Suprapubic skin (tissue), 4 donors: ENCODE measurements at places on chromosomes 1 and 21. TPM values are rescaled to one million over a fixed set of nuclear protein-coding genes. Genes with fewer than 3 reads are reported as not detected.

SLC22A15 gene
- total RNA-seq, result 7.4 TPM

MTF2 gene
- total RNA-seq, result 14.0 TPM

TTC3 gene
- total RNA-seq, result 195 TPM

LENEP gene
- total RNA-seq, result 3.0 TPM

PERM1 gene
- total RNA-seq, result 0.47 TPM

DNA sequence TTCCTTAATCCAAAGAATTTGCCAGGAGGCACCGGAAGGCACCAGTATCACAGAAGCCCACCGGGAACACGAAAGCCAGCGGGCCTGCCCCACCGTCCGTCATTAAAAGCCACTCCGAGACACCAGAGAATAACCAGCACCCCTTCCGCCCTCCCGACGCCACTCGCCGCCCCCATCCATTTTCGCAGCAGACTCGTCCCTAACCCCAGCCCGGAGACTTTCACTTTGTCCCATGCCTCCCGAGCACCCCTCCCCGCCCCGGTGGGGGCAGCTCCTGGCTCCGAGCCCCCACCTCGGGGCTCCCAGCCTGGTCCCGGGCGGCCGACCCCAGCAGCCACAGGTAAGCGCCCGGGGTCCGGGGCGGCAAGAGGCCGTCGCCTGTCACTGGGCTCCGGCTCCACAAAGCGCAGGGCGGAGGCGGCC lies 105.4 kb downstream of the SLC45A1 start:
- no peak for DNase-seq
- H3K4me3 ChIP-seq, result peak overlapping the region; percentile 95
- H3K27me3 ChIP-seq, result no peaks in the 10 kb centered on the region
- peaks cover 56% of the 10 kb centered on the region for H3K4me1 ChIP-seq
- peaks cover 18% of the 10 kb centered on the region for H3K36me3 ChIP-seq

DNA sequence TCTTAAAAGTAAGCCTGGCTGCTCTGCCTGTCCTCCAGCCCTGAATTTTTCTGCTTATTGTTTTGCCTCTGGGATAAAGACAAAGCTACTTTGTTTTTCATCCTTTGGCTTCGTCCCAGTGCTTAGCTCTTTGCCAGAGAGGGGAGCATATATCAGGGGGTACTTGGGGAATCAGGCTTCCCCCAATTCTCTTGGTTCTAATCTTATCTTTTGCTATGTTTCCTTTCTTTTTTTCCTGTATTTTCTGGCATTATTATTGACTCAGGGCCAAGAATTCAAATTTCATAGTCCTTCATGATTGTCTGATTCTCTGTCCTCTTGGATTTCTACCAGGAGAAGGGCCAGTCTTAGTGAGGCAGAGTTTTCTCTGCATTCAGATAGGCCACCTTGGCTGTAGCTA lies 51.2 kb downstream of the GIPC2 start:
- H3K36me3 ChIP-seq, result no peaks in the 10 kb centered on the region
- no peak for DNase-seq
- H3K4me1 ChIP-seq, result no peaks in the 10 kb centered on the region
- no peak overlapping the region for H3K4me3 ChIP-seq
- H3K27me3 ChIP-seq, result no peaks in the 10 kb centered on the region
- H3K27ac ChIP-seq, result no peak overlapping the region

DNA sequence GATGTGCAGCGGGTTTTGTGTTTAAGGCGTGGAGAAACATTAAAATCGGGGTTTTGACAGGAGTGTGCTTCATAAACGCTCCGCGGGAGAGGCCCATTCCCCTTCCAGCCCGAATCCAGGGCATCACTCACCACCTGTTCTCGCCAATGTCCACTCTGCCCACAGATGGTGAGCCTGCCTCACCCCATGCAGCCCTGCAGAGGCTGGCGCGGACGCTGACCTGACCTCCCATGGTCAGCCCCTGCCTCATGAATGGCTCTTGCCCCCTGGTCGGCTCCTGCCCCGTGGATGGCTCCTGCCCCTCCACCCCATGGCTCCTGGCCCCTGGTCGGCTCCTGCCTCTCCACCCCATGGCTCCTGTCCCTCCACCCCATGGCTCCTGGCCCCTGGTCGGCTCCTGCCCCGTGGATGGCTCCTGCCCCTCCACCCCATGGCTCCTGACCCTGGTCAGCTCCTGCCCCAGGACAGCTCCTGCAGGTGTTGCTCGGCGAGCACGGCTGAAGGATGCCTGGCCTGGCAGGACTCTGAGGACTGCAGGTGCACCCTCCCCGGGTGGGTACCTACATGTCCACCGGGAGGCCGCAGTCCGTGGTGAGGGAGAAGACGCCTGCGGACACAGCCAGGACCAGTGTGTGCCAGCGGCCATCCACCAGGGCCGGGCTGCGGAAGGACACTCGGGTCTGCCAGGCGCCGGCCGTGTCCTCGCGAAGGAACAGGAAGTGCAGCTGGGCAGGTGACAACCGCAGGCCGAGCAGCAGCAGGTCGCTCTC lies 6.7 kb downstream of the KRTAP10-1 start:
- no peaks in the 10 kb centered on the region for H3K36me3 ChIP-seq
- peak; percentile 52 for DNase-seq
- no peak overlapping the region for H3K27ac ChIP-seq
- H3K4me3 ChIP-seq, result no peak overlapping the region
- no peaks in the 10 kb centered on the region for H3K4me1 ChIP-seq
- peaks cover 16% of the 10 kb centered on the region for H3K27me3 ChIP-seq

GRCh38 chr1:155125946-155126555 lies 1.6 kb upstream of the EFNA1 start:
- no peaks in the 10 kb centered on the region for H3K27me3 ChIP-seq
- peaks cover 67% of the 10 kb centered on the region for H3K4me1 ChIP-seq
- no peaks in the 10 kb centered on the region for H3K36me3 ChIP-seq

GRCh38 chr1:187924252-187924651 lies 1095.5 kb downstream of the PLA2G4A start:
- no peaks in the 10 kb centered on the region for H3K27me3 ChIP-seq
- H3K27ac ChIP-seq, result no peak overlapping the region
- no peaks in the 10 kb centered on the region for H3K36me3 ChIP-seq
- H3K4me1 ChIP-seq, result no peaks in the 10 kb centered on the region

DNA sequence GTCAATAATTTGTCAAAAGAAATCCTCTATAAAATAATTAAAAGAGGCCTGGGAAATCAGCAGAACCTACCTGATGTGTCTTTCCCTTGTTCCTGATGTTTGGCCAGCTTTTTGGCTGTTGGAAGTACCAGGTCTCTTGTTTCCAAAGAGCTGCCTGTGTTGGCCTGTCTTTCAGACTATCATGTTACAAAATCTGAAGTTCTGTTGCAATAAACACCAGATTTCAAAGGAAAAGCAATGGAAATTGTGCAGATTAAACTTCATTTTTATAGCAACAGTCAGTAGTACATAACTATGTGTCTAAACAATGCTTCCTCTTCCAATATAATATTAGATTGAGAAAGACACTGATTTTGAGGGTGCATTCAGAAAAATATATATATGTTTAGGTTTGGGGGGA lies 647.2 kb upstream of the CXADR start:
- no peak for DNase-seq
- no peaks in the 10 kb centered on the region for H3K36me3 ChIP-seq
- no peak overlapping the region for H3K27ac ChIP-seq
- no peaks in the 10 kb centered on the region for H3K27me3 ChIP-seq

- no peaks in the 10 kb centered on the region for H3K36me3 ChIP-seq
- no peak overlapping the region for H3K27ac ChIP-seq
- H3K4me1 ChIP-seq, result no peaks in the 10 kb centered on the region
- no peak overlapping the region for H3K4me3 ChIP-seq
- no peak for DNase-seq
Measured at GRCh38 chr1:217953922-217954321, 322.8 kb downstream of the SPATA17 start.

DNA sequence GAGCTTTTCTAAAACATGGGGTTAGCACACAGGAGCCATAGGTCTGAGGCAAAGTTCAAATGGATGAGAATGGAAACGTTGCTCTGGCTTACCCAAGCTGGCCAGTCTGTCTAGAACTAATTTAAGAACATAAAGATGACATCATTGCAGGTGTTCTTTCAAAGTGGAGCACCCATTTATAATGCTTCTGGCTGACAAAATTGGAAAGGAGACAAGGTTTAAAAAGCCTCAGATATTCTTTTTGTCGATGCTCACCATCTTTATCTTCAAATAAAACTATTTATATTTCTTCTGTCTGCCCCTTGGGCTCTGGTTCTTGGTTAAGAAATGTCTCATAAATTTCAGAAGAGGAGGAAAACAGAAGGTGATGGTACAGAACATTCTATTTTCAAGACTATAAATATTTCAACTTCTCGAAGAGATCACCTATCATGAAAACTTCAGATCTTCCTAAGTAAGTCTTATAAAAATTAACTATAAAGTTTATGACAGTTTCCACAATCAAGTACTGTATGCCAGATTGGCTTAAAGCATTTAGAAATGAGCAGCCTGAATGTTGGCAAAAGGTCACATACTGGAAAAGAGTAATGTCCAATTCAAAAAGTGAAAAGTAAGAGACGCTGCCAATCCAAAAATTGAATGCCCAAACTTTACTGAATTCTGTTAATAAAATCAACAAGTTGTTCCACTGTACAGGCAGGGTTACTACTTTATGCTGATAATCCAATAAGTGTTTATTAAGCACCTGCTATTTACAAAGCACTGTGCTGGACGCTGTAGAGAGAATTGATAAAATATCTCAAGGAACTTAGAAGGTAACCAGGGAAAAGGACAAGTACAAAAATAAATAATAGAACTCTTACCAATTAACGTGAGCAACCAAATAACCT lies 92.0 kb downstream of the ETS2 start:
- H3K4me1 ChIP-seq, result peaks cover 9% of the 10 kb centered on the region
- H3K27ac ChIP-seq, result no peak overlapping the region
- H3K36me3 ChIP-seq, result no peaks in the 10 kb centered on the region
- no peak for DNase-seq

DNA sequence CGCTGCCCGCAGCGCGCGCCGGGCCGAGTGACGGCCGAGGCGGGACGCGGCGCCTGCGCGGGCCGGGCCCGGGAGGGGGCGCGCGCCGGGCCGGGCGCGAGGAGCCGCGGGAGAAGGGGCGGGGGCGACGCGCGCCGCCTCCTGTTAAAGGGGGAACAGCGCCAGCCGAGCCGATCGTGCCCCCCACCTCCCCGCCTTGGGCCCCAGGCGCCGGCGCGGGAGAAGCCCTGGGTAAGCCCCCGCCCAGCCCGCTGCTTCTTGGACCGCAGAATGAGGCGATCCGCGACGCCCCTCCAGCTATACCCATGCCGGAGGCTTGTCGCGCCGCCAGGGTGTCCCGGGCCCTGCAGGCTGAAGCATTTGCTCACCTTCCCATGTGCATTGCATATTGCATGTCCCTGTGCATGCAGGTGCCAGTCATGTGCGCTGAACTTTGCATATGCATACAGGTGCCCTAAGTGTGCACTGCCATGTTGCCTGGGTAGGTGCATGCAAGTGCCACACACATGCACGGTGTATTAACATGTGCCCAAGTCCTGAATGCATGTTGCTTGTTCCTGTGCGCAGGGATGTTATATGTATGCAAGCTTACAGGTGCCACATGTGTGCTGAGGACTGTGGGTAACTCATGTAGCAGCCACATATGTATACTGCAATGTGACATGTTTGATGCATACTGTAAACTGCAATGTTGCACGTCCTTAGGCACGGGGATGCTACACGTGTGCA lies at the start of gene ADGRB2:
Gene ADGRB2 (minus strand): TSS at position 29 of the 729 bp plus-strand sequence. CDS start 7,119 bp downstream, outside the sequence.
- peaks cover 49% of the 10 kb centered on the region for H3K4me1 ChIP-seq
- H3K27ac ChIP-seq, result no peak within 1 kb of the TSS
- no peak for DNase-seq
- peak within 1 kb of the TSS; percentile 66 for H3K4me3 ChIP-seq
- no peaks in the 10 kb centered on the region for H3K36me3 ChIP-seq
- H3K27me3 ChIP-seq, result peaks cover 27% of the 10 kb centered on the region

GRCh38 chr1:155011437-155012025 lies 8.9 kb downstream of the ZBTB7B start:
- H3K4me1 ChIP-seq, result peaks cover 91% of the 10 kb centered on the region
- DNase-seq, result no peak
- H3K36me3 ChIP-seq, result peaks cover 25% of the 10 kb centered on the region
- H3K4me3 ChIP-seq, result peak overlapping the region; percentile 97
- H3K27ac ChIP-seq, result peak overlapping the region; percentile 96
- H3K27me3 ChIP-seq, result no peaks in the 10 kb centered on the region

DNA sequence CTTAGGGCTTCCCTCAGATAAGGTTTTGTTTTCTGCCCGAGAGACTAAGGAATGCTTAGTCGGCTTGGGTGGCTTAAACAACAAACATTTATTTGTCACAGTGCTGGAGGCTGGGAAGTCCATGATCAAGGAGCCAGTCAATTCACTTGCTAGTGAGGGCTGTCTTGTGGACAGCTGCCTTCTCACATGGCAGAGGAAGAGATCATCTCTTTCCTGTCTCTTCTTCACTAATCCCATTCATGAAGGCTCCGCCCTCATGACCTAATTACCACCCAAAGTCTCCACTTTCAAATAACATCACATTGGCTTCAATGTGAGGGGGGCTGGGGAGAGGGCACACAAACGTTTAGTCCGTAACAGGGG lies 50.5 kb upstream of the IL12RB2 start:
- H3K27me3 ChIP-seq, result no peaks in the 10 kb centered on the region
- no peak overlapping the region for H3K4me3 ChIP-seq
- DNase-seq, result no peak
- H3K4me1 ChIP-seq, result peaks cover 4% of the 10 kb centered on the region

GRCh38 chr1:29235955-29236711 lies at the start of gene PTPRU:
PTPRU (plus strand) TSS chr1:29236522; CDS start chr1:29236645, 123 bp downstream.
- no peaks in the 10 kb centered on the region for H3K36me3 ChIP-seq
- H3K4me1 ChIP-seq, result peaks cover 30% of the 10 kb centered on the region
- peak within 1 kb of the TSS; percentile 76 for H3K27ac ChIP-seq
- DNase-seq, result peak; percentile 80

DNA sequence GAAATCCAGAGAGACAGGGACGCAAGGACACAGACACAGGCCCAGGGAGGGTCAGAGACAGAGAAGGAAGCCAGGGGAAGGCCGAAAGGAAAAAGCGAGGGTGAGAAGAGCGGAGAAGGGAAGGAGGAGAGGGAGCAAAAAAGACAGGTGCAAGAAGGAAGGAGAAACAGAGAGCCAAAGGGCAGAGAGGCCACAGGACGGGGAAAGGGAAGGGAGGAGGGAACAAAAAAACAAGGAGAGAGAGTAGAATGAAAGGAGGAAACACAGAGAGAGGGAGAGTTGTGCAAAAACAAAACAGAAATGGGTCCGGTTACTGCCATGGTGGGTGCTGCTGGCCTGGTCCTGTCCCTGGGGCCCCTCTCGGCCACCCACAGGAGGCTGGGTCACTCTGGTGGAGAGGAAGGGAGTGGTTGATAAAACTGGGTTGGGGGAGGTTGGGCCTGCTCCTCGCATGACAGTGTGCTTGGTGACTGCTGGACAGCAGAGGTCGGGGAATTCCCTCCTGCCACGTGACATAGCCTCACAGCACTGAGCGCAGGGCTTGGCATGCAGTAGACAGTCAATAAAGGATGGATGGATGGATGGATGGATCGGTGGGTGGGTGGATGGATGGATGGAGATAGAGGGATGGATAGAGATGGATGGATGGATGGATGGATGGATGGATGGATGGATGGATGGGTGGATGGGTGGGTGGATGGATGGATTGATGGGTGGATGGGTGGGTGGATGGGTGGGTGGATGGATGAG lies 64.8 kb downstream of the RAP1GAP start:
- H3K27ac ChIP-seq, result no peak overlapping the region
- H3K4me3 ChIP-seq, result no peak overlapping the region
- H3K27me3 ChIP-seq, result peaks cover 12% of the 10 kb centered on the region

GRCh38 chr1:92804721-92805201 lies 19.9 kb upstream of the EVI5 start:
- H3K27me3 ChIP-seq, result no peaks in the 10 kb centered on the region
- no peaks in the 10 kb centered on the region for H3K36me3 ChIP-seq
- no peak overlapping the region for H3K4me3 ChIP-seq
- H3K4me1 ChIP-seq, result peaks cover 9% of the 10 kb centered on the region

- H3K36me3 ChIP-seq, result no peaks in the 10 kb centered on the region
- peaks cover 48% of the 10 kb centered on the region for H3K4me1 ChIP-seq
Measured at GRCh38 chr1:226697151-226697928, 41.7 kb downstream of the ITPKB start.
